ENCODE measurements at places on chromosomes 4 and X. TPM values are rescaled to one million over a fixed set of nuclear protein-coding genes. Genes with fewer than 3 reads are reported as not detected.

DNA sequence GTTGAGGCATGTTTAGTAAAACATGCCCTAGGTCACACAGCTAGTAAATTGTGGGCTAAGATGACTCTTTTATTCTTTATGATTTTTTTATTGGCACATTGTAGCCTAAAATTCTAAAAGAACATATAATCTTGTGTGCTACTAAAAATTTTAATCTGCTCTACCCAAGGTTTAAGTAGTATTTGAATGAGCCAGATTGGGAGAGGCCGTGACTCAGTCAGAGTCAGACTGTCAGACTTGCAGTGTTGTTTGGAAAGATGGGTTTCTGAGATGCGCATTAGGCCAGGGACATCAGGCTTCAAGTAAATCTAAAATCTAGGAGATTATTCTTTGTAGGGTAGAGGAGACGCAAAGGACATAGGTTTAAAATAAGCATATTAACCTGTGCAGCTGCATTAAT, 30.7 kb upstream of the TMPRSS11E start:
- DNase-seq: no peak

GRCh38 chr4:183180096-183180495, 81.0 kb downstream of the WWC2 start:
- no peak for DNase-seq

DNA sequence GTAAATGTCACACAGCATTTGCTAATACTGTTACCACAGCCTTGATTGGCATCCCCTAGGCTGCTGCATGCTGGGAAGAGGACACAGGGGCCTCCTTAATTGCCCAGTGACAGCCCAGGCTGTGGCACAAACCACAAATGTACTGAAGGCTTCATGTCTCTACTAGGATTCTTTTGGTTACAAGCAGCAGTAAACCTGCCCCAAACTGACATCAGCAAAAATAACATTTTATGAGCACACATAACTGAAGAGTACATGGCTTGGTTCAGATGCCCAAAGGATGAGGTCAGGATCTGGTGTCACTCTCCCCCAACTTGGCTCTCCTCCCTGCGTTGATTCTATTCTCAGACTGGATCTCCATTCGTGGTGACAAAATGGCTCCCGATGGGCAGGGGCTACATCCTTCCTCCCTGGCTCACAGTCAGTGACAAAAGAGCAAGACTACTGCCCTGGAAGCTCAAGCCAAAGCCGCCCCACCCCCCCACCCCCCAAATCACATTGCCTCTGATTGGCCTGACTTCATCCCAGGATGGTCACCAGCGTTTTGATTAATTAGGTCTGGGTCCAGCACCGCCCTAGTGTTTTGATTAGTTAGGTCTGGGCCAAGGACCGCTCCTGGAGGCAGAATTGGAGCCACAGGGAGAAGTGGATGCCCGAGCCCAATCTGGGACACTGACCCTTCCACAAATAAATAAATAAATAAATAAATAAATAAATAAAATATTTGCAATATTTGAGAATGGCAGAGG, 180.5 kb upstream of the RBPJ start:
- DNase-seq: no peak

DNA sequence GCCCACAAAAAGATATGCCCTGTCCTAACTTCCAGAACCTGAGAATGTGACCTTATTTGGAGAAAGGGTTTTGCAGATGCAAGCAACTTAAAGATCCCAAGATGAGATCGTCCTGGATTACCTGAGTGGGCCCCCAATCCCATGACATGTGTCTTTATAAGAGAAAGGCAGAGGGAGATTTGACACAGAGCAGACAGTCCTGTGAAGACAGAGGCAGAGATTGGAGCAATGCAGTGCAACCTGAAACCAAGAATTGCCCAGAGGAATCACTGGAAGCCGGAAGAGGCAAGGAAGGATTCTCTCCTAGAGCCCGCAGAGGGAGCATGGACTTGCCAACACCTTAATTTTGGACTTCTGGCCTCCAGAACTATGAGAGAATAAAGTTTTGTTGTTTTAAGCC, 171.5 kb downstream of the SMIM20 start:
- no peak for DNase-seq

Gene H2BW2
- 1.6 TPM for polyA plus RNA-seq

Gene BEND2
- polyA plus RNA-seq: 0.07 TPM
